ENCODE measurements at places on chromosomes 5 and 9.

DNA sequence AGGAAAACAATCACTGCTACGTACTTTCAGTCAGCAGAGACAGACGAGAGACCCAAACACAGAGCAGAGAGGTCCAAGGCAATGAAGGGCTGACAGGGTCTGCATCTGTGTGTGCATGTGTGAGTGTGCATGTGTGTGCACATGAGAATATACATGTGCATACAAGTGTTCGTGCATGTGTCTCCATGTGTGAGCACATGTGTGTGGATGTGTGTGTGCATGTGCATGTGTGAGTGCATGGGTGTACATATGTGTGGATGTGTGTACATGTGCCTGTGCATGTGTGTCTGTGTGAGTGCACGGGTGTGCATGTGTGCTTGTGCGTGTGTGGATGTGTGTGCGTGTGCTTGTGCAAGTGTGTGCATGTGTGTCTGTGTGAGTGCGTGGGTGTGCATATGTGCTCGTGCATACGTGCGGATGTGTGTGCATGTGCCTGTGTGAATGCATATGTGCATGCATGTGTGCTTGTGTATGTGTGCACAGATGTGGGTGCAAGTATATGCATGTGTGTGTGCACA, 82.3 kb downstream of the OLFM1 start:
- no peak for DNase-seq

GRCh38 chr9:81575956-81576355, 113.4 kb downstream of the TLE1 start:
- no peak for DNase-seq

DNA sequence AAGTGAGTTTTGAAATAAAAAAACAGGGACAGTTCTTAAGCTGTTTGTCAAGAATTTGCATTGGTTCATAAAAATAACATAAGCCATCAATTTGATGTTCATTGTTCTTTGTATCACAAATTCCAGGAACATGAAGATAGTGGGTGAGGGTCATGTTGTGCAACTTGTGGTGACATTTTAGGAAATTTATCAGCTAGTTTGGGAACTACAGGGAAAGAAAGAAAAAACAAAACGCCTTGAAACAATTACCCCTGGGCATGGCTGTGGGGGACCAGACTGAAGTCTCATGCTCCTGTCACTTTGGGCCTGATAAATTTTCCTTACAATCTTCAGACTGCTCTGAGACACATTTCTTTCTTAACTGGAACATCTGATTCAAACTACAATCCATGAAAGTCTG, 207.1 kb upstream of the CLINT1 start:
- DNase-seq, result no peak

GRCh38 chr9:75104607-75105006, 16.3 kb downstream of the OSTF1 start:
- no peak for DNase-seq

- DNase-seq, result no peak
These were observed 60.4 kb downstream of the TRIM36 start for GRCh38 chr5:115109356-115109755.

GRCh38 chr5:3592298-3592697, 3.3 kb upstream of the IRX1 start:
- DNase-seq, result no peak

DNA sequence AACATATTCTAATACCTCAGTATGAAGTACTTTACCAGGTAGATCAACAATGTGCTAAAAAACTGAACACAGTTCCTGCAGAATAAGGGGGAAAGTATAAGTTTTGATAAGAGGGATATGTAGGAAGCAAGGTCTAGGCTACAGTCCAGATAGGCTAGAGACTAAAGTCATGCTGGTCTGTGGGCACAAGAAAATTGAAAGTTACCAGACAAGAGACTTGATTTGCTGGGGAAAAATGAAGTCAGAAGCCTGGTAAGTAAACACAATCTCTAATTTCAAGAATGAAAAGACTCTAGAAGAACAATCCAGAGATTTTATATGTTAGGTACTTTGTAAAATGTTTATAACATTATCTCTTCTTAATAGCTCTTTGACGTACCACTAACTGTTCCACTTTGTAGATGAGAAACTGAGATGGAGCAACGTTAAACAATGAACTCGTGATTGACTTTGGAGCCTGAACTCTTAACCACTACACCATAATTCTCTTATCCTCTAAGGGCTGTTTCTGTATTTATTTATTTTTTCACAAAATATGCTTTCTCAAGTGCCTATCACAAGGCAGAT, 19.5 kb downstream of the ADAMTS6 start:
- no peak for DNase-seq

DNA sequence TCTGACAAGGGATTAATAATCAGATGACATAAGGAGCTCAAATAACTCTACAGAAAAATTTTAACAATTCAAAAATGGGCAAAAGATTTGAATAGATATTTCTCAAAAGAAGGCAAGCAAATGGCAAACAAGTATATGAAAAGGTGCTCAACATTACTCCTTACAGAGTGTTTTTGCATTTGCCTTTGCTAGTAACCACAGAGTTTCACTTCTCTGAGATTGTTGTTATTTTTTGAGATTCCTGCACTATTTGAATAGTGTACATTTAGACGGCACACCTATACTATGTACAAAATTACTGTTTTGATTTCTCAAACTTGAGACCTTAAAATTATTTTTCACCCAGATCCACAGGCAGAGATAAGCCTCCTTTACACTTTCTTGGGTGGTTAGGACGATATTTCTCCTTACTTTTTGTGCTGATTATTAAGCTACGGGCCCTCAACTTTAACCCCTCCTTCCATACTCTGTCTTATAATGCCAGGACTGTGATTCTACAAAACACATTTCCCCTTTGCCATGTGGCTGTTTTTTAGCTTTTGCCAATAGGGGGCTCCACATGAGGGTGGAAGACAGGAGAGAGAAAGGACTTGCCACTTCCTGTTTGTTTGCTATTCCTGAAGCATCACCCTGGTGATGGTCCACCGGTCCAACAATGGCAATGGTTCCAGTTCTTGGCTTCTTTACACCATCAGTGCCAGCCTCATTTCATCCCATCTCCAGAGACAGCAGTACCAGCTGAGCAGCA, 65.0 kb upstream of the DAP start:
- DNase-seq, result no peak

GRCh38 chr9:13952906-13953305, 361.0 kb downstream of the NFIB start:
- DNase-seq, result no peak

DNA sequence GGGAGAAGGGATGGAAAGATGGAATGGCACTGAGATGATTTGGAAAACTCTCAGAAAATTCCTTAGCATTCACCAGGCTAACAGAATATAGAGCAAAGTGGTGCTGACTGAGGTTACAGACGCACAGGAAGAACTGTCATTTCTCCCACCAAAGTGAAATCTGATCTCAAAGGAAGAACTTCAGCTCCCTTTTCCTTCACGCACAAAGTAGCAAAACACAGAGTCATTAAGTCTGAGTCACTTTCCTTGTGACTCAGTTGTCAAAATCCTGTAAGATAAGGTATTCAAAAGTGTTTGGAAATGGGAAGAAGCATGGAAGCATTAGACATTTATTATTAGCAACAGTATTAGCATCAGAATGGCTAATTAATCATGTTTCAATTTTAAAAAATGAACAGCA, 11.7 kb downstream of the MPDZ start:
- DNase-seq, result no peak

- no peak for DNase-seq
These were observed 32.5 kb downstream of the TERT start for GRCh38 chr5:1262381-1262780.

- no peak for DNase-seq
These were observed 9.0 kb upstream of the AK1 start for GRCh38 chr9:127886401-127886972.
